Nucleus accumbens (tissue), 56 donors: ENCODE measurements at places on chromosomes 1 and 21.

GRCh38 chr1:15354580-15354965 lies 55.1 kb upstream of the EFHD2 start:
- DNase-seq = no peak

DNA sequence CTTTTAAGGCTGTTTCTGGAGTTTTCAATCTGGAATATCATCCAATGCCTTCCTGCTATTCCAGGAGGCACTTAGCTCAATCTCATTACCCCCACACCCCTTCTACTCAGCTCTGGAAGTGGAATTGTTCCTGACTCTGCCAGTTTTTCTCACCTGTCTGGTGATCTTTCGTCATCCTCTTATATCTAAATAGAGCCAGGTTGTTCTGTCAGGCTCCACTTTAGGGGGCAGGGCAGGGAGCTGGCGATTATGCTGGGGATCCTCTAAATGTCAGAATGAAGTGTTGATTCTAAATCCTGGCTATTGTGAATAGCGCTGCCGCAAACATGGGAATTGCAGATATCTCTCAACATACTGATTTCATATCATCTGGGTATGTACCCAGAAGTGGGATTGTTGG lies 63.6 kb upstream of the ETV3 start:
- no peak for DNase-seq

GRCh38 chr1:202200112-202200548 lies 6.5 kb downstream of the LGR6 start:
- DNase-seq = no peak

GRCh38 chr1:17875882-17876280 lies 120.7 kb downstream of the ACTL8 start:
- no peak for DNase-seq

- DNase-seq = no peak
These were observed 13.2 kb downstream of the HSD11B1 start for GRCh38 chr1:209717818-209718217.
